ENCODE measurements at places on chromosomes 1 and 21.

- peak; percentile 92 for DNase-seq
Measured at GRCh38 chr1:156816561-156817328, at the start of gene SH2D2A. Gene SH2D2A (minus strand): TSS chr1:156816848. CDS start chr1:156816708, 140 bp downstream.

GRCh38 chr1:13781907-13782633, 82.1 kb downstream of the PRDM2 start:
- no peak for DNase-seq

DNA sequence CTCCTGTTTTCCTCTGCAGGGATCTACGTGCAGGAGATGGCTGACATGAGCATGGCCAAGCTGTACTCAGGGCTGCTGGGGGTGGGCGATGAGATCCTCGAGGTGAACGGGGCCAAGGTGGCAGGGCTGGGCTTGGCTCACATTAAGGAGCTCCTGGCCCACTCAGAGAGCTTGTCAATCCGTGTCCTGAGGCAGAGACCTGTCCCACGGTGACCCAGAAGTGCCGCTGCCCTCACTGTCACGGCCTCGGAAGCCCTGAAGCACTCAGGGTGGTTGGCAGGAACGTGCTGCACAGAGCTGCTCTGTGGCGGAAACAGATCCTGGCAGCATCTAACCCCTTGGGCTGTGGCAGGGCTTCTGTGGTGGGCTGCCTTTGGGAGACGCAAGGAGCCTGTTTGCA, 37.6 kb downstream of the KIAA1614 start:
- no peak for DNase-seq

DNA sequence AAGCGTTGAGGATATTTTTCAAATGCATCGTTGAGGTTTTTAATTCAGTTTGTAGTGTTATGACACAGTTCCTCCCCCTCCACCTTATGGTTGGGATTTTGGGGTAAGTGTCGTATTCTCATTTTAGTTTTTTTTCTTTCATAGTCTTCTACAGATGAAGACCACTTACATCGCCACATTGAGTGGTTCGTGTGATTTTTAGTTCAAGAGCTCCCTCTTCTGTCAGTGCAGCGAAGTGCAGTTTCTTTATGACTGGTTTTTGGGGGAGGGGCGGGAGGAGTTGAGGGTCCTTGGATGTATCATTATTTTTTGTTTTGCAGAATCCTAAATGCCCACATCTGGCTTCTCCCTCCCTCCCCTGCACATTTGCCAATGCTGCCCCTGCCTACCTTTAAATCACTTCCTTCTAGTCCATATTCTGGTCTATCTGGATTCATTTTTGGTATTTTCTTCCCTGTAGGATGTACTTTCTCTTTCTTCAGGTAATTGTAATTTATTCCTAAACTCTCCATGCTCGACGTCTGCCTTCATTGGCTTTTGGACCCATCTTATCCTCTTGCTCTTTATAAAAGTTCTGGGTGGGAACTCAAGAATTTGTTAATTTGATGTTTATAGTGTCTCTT, 433.1 kb downstream of the CAMTA1 start:
- peak; percentile 9 for DNase-seq

- DNase-seq, result no peak
Measured at GRCh38 chr1:94946886-94947285, 20.0 kb upstream of the CNN3 start.

- no peak for DNase-seq
Measured at GRCh38 chr1:110243146-110243545, 33.0 kb downstream of the KCNC4 start.

DNA sequence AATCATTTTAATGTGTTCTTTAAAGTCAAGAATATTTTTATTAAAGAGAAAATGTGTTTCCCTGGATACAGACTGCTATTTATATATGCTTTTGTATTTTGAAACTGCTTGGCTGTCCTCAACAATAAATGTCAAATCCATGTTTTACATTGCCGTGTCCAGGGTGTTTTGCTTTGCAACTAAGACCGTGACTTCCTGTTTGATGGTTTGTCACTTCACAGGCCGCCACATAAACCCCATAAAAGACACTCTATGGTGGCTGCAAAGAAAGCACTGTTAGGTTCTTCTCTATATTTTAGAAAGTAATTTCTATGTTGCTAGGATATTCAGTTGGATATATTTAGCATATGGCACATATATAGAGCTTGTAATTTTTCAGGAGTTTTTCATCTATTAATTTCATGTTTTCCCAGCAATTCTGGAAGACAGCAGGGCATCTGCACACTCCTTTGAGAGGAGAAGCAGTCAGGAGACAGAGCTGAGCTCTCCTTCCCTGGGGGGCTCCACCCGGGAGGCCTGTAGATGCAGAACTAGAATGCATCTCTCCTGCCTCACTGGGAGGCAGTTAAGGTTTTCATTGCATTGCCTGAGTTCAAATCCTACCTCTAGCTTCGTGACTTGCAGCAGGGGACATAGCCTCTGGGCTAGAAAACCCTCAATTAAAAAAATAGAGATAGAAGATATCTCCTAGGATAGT, 33.1 kb downstream of the PRDM2 start:
- no peak for DNase-seq

DNA sequence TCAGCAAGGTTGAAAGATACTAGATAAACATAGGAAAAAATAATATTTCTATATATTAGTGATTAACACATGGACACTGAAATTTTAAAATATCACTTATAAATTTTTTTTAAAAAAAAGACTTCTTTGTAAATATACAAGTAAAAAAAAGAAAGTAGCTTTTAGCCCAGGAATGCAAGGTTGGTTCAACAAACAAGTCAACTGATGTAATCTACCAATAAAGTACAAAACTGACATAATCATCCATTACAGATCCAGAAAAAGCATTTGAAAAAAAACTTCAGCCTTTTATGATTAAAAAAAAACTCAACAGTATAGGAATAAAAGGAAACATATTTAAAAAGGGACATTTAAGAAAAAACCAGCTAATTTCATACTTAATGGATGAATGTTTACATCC, 48.4 kb downstream of the TRMT1L start:
- DNase-seq, result no peak

- DNase-seq, result no peak
Measured at GRCh38 chr21:41927727-41928409, 25.9 kb downstream of the C2CD2 start.

DNA sequence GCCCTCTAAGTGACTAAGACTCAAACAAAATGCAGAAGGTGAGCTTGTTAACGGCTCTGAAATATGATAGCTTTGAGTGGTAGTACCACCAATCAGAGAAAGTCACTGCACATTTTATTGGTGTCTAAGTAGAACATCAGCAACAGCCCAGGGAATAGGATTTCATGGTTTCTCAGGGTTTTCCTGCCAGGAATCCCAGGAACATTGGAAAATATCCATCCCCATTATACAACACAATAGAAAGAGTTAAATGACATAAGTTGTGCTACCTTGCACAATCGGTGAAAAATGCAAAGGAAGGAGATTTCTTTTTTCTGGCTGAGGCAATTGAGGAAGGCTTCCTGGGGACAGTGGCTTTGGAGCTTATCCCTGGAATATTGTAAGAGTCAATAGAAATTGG, 283.1 kb downstream of the HLX start:
- DNase-seq, result no peak

GRCh38 chr1:167836197-167836596, 77.7 kb downstream of the ADCY10 start:
- no peak for DNase-seq

DNA sequence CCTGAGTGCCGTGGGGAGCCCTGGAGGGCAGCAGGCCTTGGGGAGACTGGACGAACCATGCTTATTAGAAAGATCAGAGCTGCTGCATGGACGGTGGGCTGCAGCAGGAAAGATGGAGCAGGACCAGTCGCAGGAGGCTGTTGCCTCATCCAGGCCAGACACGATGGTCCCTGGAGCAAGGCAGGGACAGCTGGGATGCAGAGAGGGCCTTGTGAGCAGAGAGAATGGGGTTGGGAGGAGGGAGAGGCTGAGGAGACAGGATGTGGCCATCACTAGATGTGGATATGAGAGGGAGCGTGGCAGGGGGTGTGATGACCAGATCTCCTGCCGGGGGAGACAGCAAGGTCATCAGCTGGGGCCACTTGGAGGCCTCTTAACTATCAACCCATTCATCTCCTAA, 727.6 kb downstream of the PTPRU start:
- DNase-seq, result no peak

DNA sequence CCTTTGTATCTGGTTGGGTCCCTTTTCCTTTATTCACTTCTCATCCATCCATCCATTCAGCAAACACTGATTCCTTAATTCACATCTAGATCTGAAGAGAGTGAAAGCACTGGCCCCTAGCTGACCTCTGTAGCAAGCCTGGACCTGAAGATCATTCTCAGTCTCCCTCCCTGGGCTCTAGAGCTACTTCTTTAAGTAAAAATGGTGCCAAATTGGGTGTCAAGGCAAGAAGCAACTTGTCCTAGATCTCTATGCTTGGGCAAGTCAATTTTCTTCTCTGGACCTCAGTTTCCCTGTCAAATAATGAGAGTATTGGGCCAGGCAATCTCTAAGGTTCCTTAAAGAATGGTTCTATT, 36.1 kb downstream of the PLXNA2 start:
- no peak for DNase-seq

- DNase-seq, result no peak
Measured at GRCh38 chr1:57329001-57329527, 94.8 kb downstream of the DAB1 start.

DNA sequence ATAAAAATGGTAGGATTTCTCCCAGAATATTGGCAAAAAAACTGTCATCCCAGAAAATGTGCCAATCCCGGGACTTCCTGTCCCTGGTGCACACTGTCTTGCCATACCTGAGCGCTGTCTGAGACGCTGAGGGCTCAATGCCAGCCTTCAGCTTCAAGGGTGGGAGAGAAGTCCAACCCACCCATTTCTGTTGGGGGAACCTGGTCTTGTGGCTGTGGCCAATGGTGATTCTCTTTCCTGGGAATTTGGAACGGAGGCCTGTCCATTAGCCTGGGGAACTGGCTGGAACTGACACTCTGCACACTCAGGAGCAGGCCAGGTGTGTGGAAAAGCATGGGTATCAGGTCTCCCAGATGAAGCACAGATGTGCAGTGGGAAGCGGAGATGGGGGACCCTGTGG, 6.7 kb downstream of the MTHFR start:
- DNase-seq, result no peak

DNA sequence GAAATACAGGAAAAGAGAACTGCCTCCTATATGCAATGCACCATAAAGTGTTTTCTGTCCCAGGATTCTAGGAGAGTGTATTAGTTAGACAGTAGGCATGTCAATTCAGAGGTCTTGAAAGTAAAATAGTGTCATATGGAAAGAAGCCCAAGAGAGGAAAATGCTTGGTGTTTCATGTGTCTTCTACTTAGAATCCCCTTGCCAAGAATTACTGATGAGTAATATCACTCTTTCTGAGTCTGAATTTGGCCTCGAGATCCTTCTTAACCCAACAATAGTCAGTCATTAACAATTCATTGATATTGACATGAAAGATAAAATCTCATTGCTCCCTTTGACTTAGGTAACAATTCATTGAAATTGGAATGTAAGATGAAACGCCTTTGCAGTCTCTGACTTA, 972.2 kb downstream of the TTLL7 start:
- no peak for DNase-seq

DNA sequence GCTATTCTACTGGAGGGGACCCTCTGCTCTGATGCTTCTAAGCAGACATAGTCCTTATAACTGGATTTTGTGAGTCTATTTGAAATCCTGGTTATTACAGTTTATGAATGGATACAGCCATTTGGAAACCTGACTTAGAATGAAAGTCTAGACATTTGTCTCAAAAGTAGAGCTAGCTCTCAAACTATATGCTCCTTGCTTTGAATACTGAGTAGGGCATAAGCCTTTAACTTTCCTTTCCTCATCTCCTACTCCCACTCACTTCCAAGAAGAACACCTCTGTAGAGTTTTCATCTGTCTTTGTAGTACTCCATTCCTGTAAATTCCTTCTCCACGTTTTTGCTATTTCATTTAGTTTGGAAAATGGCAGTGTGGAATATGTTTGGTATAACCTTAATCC, 9.0 kb upstream of the ARID1A start:
- DNase-seq, result no peak

DNA sequence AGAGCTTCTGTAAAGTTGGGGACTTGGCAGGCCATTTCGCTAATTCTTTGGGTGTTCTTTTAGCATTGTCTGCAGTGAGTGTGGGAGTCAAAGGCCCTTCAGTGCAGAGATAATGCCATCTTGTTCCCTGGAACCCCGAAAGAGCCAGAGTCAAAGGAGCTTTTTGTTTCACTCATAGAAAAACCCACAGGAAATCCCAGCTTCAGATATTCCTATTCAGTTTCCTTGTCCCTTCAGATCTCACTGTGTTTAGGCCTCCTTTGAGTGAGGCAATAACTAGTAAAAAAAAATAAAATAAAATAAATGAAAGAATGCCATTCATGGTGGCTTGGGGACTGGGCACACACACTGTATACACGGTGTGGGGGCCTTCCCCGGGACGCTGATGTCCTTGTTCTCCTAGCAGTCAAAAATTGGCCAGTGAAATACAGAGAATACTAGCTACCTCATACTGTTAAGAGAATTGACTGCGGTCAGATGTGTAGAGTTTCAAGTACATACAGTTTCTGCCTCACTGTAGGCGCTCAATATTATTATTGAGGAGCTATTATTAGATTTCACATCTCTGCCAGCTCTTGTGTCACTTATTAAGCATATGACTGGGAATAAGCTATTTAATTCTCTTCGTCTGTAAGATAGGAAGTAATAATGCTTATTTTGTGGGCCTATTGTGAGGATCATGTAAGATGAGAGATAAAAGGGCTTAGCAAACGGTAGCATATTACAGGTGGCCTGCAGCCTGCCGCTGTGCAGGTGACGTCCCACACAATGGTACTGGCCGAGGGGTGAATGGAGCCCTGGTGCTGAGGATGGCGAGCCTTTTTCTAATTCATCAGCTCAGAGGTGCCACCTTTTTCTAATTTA, 16.7 kb downstream of the DISC1 start:
- no peak for DNase-seq

DNA sequence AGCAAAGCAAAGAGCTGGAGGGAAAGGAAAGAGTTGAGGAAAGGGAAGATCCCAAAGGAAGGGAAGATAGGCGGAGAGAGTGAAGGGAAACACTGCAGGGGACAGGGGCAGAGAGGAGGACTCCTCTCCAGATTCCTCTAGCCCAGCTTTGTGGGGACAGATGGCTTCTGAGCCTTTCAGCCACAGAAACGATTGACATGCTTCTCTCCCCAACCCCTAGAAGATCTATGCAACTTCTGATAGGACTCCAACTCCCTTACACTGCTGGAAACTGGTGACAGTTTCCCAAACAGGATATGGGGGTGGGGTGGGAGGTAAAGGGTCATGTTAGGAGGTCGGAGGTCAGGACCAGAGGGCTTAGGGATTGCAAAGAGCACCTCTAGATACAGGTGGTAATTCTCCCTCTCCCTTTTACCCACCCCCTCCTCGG, 6.5 kb downstream of the MEX3A start:
- DNase-seq, result no peak

DNA sequence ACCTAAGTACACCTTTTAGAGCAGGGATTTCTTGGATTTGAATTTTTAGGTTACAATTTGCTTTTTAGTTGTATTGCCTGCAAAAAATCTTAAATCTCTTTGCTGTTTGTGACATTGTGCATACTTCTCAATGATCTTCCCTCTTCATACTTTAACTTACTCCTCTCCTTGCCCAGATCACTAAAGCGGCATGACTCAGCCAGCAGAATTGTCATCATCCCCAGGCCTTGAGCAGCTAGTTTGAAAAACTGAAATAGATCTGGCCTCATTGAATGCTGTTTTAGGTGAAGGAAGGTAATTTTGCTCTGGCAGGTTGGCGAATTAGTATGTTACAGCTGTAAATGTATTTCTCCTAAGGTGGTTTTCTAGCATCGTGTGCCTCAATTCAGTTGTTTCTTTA, 145.9 kb downstream of the RYR2 start:
- no peak for DNase-seq
